CD8-positive, alpha-beta memory T cell (primary cell): ENCODE measurements at places on chromosomes 2 and 18. TPM values are rescaled to one million over a fixed set of nuclear protein-coding genes. Genes with fewer than 3 reads are reported as not detected.

SERPINB12 gene
- total RNA-seq = not detected

WNT10A gene
- 1.5 TPM for total RNA-seq

THSD7B gene
- total RNA-seq = not detected

CTAGE1 gene
- not detected for total RNA-seq

COL3A1 gene
- 0.07 TPM for total RNA-seq

- DNase-seq = no peak
Measured at GRCh38 chr18:21099442-21099841, 12.2 kb downstream of the ROCK1 start.

- DNase-seq = no peak
Measured at GRCh38 chr2:102660070-102660469, 40.7 kb downstream of the SLC9A2 start.
